NCI-H146 (cell line): ENCODE measurements at places on chromosomes 7 and 10.

DNA sequence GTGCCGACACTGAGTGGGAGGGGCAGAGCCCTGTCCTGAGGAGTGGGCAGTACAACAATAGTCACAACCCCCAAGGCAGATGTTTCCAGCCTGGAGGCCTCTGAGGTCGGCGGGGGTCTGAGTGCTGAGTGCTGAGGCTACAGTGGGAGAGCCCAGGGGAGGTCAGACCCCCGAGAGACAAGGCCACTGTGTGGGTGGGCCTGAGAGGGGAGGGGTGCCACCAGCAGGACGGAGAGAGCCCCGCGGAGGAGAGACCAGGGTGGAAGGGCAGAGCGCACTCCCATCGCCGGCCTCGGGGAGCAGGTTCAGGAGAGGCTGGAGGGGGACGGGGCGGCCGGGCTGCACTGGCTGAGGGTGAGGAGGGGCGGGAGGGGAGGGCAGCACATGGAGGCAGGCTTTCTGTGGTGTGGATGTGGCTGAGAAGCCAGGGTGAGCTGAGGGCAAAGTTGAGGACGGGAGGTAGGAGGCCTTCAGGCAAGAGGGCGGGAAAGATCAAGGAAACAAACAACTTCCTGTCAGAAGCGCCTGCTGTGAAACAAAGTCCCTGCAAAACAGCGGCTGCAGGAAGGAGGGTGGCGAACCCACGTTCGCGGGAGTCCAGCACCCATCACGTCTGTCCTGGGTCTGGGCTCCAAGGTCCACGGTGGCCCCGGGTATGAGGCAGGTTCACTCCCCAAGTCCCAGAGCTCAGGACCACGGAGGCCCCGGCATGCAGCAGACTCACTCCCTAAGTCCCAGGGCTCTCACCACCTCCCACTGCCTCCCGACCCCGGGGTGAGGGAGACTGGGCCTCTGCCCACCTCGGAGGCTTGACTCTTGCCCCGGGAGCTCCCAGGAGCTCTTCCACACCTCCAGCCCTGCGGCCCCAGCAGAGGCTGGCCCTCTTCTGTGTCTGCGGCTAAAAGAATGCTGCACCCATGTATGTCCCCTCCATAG is 76.8 kb upstream of the NKX6-2 start:
- DNase-seq, result no peak

DNA sequence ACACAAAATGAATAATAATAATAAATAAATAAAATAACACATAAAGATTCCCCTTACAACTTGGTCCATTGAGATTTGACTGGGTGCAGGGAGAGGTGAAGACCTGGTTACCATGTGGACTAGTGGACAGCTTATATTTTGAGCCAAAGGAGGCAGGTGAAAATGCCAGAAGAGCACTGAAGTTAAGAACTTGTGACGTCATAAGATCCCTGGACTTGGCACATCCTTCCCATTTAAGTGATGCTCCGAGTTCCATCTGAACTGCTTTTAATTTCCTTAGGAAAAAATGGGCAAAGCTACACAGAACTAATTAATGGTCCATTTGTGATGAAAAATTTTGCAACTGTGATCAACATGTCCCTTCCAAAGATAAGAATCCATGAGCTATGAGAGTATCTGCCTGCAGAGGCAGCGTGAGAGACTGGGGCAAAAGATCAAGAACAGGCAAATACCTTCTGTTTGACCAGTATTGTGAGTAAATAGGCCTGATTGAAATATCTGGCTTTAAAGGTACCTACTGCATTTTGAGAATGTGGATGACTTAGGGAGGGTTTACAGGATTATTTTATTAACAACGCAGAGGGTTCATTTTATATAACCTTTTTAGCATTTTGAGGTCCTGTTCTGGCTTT is 101.2 kb upstream of the POT1 start:
- DNase-seq, result no peak

GRCh38 chr7:95686109-95686508 is 86.2 kb upstream of the DYNC1I1 start:
- peak; percentile 35 for DNase-seq

GRCh38 chr7:123539871-123540270 is 5.5 kb upstream of the IQUB start:
- no peak for DNase-seq

DNA sequence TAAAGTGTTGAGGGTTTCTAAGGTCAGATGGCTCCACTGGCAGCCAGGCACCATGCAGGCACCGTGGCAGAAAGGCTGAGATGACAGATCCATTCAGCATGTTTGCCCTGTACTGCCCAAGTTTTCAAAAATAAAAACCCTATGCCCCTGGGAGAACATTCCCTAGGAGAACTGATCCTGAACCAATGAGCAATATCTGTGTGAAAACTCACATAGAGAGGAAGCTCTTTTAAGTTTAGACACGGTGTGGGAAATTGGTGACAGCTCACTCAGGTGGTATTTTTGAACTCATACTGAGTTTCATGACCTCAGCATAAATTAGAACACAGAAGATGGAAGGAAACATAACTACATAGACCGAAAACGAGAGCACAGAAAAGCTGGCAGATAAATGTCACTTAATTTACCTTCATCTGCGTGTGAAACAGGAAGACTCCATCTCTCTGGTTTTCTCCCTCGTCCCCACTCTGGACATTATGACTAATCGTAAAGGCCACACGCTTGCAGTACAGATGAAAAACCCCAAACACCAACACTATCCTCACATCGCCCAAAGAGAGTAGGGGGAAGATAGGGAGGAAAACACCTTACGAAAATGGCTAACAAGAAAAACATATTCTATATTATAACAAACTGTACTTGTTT is 127.8 kb downstream of the ICA1 start:
- no peak for DNase-seq

GRCh38 chr7:114507381-114507780 is 92.8 kb downstream of the FOXP2 start:
- no peak for DNase-seq

- no peak for DNase-seq
Observed at GRCh38 chr7:124689523-124689922, 76.1 kb downstream of the GPR37 start.

- peak; percentile 14 for DNase-seq
Observed at GRCh38 chr10:983971-984655, 4.1 kb upstream of the GTPBP4 start.

DNA sequence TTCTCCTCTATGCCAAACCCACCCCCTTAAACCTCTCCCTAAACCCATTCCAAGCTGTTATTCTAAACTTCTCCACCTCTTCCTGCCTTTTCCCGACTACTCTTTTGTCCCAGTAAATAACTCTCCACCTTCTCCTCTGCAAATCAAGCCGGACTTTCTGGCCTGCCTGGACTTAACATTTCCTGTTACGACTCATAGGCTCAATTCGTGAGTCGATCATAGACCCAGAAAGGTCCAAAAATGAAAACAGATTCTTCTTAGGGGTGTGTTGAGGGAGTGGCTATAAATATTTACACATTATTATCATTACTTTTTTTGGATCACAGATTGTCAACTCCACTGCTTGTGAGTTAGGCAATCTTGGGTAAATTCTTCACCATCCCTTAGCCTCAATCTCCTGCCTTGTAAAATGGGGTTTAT is 59.0 kb upstream of the HABP2 start:
- no peak for DNase-seq

- DNase-seq, result no peak
Observed at GRCh38 chr10:77636282-77636966, 1.2 kb downstream of the KCNMA1 start.

GRCh38 chr7:105387508-105388355 is 989 bp downstream of the SRPK2 start:
- DNase-seq, result peak; percentile 68

DNA sequence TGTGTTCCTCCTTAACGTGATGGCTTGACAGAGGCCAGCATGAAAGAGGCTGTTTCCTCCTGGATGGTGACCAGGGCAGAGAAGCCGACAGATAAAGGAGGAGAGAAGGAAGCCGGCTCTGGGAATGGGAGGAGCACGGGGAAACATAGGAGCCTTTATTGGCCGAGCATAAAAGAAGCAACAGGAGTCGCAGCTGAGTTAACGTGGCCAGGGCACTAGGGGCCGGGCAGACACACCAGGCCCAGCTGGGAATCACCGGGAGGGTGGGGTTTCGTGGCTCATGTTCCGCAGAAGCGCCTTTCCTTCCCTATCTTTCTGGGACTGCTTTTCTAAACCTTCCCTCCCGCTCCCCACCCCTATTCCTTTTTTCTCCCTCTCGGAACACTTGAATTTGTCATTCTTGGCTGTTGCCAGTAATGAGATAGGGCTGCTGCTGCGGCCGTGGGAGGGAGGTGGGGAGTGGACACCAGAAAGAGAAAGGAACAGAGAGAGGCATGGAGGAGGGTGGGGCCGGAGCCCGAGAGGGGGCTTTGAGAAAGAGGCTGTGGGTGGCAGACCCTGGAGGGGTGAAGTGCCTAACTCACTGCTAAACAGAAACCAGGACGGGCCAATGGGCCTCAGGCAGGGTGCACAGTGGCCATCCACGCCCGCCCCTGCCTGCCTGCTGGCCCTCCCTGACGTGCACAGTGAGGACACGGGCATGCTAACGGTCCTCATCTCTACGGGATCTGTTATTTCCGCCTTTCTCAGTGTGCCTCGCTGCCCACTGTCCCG is 65.2 kb downstream of the COL13A1 start:
- peak; percentile 59 for DNase-seq

DNA sequence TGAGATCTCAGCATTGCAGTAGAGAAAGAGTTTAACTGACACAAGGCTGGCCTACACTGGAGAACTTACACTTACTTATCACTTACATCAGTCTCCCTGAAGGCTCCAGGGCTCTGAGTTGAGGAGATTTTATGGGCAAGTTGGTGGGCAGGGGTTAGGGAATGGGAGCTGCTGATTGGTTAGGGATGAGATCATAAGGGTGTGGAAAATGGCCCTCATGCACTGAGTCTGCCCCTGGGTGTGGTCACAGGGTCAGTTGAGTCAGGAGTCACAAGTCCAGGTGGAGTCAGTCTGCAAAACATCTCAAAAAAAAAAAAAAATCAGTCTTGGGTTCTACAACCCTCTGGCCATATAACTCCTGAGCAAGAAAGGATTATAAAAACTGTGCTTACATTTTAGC is 60.5 kb downstream of the PPP1R17 start:
- no peak for DNase-seq

- no peak for DNase-seq
Observed at GRCh38 chr10:13707156-13707881, 120.6 kb downstream of the PRPF18 start.

DNA sequence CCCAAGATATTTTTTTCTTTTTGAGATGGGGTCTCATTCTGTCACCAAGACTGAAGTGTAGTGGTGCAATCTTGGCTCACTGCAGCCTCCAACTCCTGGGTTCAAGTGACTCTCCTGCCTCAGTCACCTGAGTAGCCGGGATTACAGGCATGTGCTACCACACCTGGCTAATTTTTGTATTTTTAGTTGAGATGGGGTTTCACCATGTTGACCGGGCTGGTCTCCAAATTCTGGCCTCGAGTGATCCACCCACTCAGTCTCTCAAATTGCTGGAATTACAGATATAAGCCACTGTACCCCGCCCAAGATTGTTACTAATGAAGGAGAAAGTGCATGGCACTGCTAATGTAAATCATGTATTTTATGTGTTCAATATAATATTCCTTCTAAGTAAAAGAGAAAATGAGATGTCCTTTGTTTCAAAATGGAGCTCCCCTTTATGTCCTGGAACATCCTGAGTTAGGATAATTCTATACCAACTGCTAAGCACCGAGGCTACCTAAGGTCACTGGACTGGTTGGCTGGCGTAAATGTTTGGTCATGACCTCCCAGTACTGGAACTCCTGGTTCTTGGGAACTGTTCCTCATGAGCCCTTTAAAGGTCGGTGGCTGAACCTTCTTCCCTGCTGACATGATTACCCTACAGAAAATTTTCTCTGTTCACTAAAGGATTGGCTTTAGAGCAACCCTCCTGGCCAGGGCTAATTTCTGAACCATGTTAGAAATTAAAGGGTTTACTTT is 59.9 kb downstream of the SLC16A9 start:
- no peak for DNase-seq

GRCh38 chr10:9126728-9127127 is 1072.2 kb downstream of the GATA3 start:
- DNase-seq, result no peak

- peak; percentile 70 for DNase-seq
Observed at GRCh38 chr10:100364735-100365391, 17.8 kb downstream of the SCD start.

- DNase-seq, result no peak
Observed at GRCh38 chr7:105278973-105279687, 109.6 kb downstream of the SRPK2 start.

DNA sequence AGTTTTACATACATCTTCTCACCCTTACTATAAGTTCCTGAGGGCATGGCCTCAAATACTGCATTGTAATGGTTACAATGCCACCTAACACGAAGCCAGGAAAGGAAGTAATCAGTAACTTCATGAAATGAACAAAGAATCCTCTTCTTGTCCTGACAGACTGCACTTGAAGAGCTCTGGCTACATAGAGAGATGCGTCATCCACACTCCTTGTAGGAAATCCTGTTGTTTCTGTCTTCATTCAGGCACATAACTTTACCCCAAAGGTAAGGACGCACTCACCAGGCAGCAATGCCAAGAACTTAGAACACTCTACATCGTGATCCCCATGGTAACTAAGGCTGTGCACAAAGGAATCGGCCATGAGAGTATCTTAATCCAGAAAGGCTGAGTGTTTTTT is 80.3 kb upstream of the ARID5B start:
- DNase-seq, result no peak

DNA sequence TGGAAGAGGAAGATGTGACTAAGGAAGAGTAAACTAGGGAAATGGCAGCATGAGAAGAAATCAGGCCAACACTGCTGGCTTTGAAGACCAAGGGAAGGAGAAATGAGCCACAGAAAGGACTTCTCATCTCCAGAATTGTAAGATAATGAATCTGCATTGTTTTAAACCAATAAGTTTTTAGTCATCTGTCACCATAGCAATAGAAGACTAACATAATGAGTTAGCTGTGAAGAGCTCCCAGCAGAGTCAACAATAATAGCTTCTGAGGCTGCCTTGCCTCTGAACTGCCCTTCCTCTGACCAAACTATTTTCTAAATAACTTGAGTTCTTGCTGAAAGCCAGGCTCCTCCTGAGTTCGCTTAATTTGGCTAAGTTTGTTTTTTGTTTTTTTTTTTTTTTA is 103.6 kb downstream of the CACNA2D1 start:
- no peak for DNase-seq

DNA sequence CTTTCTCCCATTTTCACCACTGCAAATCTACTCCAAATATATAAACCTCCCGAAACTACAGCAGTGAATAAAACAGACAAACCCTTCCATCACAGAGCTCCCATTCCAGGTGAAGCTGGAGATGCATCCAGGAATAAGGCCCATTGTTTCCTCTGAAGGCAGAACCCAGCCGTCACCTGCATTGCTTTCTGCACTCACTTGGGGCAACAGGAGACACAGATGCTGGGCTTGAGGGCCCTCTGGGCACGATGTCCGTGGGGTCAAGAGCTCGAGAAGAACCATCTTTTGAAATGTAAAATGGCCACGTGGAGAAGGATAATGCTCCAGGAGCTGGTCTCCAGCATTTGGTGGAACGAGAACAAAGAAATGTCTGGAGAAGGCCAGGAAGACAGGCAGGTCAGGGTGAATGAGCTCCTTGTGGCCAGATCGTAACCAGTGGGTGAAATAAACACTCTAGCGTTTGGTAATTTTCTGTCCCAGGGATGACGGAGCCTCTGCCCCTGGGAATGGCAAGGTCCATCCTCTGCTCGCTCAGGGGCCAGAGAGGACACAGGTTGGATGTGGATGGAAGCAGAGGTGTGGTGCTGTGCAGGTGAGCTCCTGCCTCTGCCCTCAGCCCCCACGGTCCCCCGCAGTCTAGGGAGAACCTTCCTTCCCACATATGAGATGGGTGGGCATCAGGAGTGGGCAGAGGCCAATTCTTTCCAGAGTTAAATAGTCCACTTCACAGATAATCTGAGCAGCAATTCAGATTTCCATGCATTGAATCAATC is 556.1 kb downstream of the DNAJB6 start:
- DNase-seq, result no peak

GRCh38 chr10:4108693-4109092 is 323.7 kb upstream of the KLF6 start:
- DNase-seq, result no peak
